ENCODE measurements at places on chromosomes 4 and X. TPM values are rescaled to one million over a fixed set of nuclear protein-coding genes. Genes with fewer than 3 reads are reported as not detected.

The ABLIM2 gene
- 3.4 TPM for total RNA-seq

The HPSE gene
- 0.43 TPM for total RNA-seq

The MAGEE2 gene
- not detected for total RNA-seq

The NOX1 gene
- total RNA-seq: not detected

The KIF4A gene
- 0.14 TPM for total RNA-seq

The ZNF711 gene
- total RNA-seq: 3.4 TPM

The ODAPH gene
- total RNA-seq: not detected

The KLHL15 gene
- total RNA-seq: 10.3 TPM

The SRPK3 gene
- under 0.01 TPM for total RNA-seq

The USP17L19 gene
- total RNA-seq: not detected

The ANAPC10 gene
- 40.0 TPM for total RNA-seq

The MAGEA9B gene
- total RNA-seq: not detected

The ATP7A gene
- 10.5 TPM for total RNA-seq

The CT45A8 gene
- total RNA-seq: not detected

The RIPPLY1 gene
- not detected for total RNA-seq

The NKX3-2 gene
- total RNA-seq: under 0.01 TPM

The PHKA1 gene
- total RNA-seq: 21.6 TPM

The PCDH18 gene
- total RNA-seq: 0.21 TPM

The RAI2 gene
- 0.07 TPM for total RNA-seq

The POF1B gene
- total RNA-seq: 2.4 TPM

The SLC49A3 gene
- 0.34 TPM for total RNA-seq

The SLC16A2 gene
- 2.1 TPM for total RNA-seq

The ZNF157 gene
- total RNA-seq: 0.07 TPM

The DCLK2 gene
- not detected for total RNA-seq

The SLC26A1 gene
- 0.07 TPM for total RNA-seq

The CXCL9 gene
- not detected for total RNA-seq

The SLC9B1 gene
- 0.14 TPM for total RNA-seq

The KLB gene
- under 0.01 TPM for total RNA-seq

The PAGE2 gene
- total RNA-seq: not detected

The OR13H1 gene
- not detected for total RNA-seq

The ANKRD50 gene
- total RNA-seq: 46.6 TPM

The ZCCHC18 gene
- total RNA-seq: not detected

The IL2 gene
- not detected for total RNA-seq

The STK32B gene
- total RNA-seq: under 0.01 TPM

The RRH gene
- 0.07 TPM for total RNA-seq

The TRO gene
- 0.14 TPM for total RNA-seq

The S100G gene
- total RNA-seq: not detected
